ENCODE measurements at places on chromosomes 1 and 21.

- no peak for DNase-seq
Measured at GRCh38 chr1:54460861-54461387, 54.7 kb upstream of the SSBP3 start.

GRCh38 chr1:33872275-33872674, 8.4 kb downstream of the HMGB4 start:
- DNase-seq, result no peak

DNA sequence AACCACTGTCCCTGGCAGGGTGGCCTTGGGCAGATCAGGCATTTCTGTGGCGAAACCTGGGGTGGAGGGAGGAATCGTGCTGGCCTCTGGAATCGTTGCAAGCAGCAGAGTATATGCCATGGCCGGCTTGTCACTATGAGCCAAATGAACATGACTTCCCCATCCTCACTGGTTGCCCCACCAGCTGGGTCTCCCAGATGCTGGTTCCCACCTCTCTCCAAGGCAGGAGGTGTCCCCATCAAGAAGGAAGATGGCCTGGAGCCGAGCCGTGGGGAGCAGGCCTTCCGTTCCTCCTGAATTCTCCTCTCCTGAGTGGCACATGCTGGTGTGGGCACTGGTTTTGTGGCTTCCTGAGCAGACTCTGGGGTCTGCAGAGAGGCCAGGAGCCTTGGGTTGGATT, 60.2 kb upstream of the ACTRT2 start:
- DNase-seq, result no peak

DNA sequence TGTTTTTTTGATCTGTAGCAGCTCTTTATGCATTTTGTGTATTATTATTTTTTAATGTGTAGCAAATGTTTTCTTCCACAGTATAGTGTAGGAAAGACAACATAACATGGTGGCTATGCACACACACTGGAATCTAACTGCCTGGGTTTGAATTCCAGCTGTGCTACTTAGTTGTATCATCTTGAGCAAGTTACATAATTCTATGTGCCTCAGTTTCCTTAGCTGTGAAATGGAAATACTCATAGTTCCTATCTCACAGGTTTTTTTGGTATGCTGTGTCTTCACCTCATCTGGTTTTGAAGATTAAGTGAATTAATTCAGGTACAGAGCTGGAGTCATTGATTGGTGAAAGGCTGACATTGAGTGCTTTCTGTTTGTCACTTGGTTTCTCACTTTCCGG, 1.2 kb upstream of the IARS2 start:
- no peak for DNase-seq

- DNase-seq, result no peak
Measured at GRCh38 chr1:20183035-20183434, 2.9 kb upstream of the UBXN10 start.

DNA sequence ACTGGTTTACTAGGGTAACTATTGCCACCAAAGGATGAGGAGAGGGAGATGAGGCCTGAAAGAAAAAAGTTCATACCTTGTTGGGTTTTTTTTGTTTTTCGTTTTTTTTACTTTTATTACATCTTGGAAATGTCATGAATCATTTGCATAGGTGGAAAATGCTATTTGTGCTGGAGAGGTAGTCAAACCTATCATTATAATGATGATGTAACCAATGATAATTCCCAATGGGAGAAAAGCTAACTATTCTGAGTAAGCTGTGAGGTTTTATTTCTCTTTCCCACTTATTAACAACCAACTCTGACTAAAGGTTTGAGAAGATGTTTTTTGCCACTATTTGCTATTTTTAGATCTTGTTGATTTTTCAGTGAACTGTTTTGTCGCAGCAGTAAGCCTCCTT, 29.0 kb downstream of the SH3GLB1 start:
- DNase-seq, result no peak

GRCh38 chr1:80531182-80531581, 1269.6 kb upstream of the ADGRL2 start:
- DNase-seq, result no peak

GRCh38 chr21:37206496-37206895, 60.6 kb downstream of the VPS26C start:
- no peak for DNase-seq

- no peak for DNase-seq
Measured at GRCh38 chr1:206836111-206836510, 29.3 kb upstream of the IL20 start.

DNA sequence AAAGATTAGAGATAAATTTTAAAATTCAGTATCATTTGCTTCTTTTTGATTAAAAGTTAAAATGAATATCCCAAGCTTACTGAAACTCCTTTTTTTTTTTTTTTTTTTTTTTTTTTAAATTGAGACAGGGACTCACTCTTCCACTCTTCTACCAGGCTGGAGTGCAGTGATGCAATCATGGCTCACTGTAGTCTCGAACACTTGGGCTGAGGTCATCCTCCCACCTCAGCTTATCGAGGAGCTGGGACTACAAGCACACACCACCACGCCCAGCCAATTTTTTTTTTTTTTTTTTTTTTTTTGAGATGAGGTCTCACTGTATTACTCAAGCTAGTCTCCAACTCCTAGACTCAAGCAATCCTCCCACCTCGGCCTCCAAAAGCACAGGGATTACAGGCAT, 92.1 kb upstream of the RGS18 start:
- no peak for DNase-seq
